Fibroblast of lung (primary cell): ENCODE measurements at places on chromosomes 13 and 19. TPM values are rescaled to one million over a fixed set of nuclear protein-coding genes. Genes with fewer than 3 reads are reported as not detected.

The BRME1 gene
- 0.51 and 0.83 TPM in 2 replicates for total RNA-seq

The CYP4F12 gene
- not detected in 2 replicates for total RNA-seq

The DCT gene
- under 0.01 and 0.17 TPM in 2 replicates for total RNA-seq

The TRAPPC5 gene
- total RNA-seq = 49.6 and 103 TPM in 2 replicates

The LMTK3 gene
- total RNA-seq = under 0.01 and 0.17 TPM in 2 replicates

The SLC8A2 gene
- under 0.01 TPM in 1 of 2 replicates, not detected in the other for total RNA-seq

The EPSTI1 gene
- 5.6 and 8.2 TPM in 2 replicates for total RNA-seq

The C19orf33 gene
- total RNA-seq = not detected in 2 replicates

DNA sequence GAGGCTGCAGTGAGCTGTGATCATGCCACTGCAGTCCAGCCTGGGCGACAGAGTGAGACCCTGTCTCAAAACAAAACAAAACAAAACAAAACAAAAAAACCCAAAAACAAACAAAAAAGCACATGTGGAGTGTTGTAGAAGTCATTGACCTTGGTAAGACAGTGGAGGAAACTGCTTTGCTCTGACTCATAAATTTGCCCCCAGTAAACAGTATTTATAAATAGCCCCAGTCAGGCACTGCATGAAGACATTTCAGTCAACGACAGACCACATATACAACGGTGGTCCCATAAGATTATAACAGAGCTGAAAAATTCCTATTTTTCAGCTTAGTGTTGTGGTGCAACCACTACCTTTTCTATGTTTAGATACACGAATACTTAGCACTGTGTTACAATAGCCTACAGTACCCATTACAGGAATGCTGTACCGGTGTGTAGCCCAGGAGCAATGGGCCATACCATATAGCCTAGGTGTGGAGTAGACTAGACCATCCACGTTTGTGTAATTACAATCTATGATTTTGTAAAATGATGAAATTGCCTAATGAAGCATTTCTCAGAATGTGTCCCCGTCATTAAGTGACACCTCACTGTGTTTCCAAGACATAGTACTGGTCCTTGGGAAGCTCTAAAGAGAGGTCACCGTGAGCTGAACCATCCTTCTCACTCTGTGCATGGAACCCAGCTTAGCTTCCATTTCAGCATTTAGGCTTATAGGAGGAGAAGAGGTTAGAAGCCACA is 1.1 kb downstream of the ARL11 start:
- H3K4me1 ChIP-seq = no peaks in the 10 kb centered on the region
- H3K27ac ChIP-seq = no peak overlapping the region
- no peaks in the 10 kb centered on the region for H3K27me3 ChIP-seq
- DNase-seq = no peak
- H3K4me3 ChIP-seq = no peak overlapping the region

DNA sequence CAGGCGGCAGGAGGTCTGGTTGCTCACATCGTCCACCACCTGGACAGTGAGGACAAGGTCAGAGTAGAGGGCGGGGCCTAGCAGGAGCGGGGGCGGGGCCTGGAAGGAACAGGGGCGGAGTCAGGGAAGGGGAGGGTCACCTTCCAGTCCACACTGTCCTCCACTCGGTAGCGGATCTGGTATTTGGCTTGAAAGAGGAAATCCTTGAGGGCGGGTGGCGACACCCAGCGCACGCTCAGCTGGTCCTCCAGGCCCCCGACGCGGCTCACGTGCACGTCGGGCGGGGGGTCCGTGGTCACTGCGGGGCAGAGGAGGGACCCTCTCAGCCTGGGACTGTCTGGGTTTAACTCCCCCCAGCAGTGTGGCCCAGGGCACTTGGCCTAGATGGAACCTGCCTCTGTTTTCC is 8.2 kb downstream of the REX1BD start:
- no peaks in the 10 kb centered on the region for H3K27me3 ChIP-seq
- no peak overlapping the region for H3K27ac ChIP-seq
- no peaks in the 10 kb centered on the region for H3K4me1 ChIP-seq
- H3K36me3 ChIP-seq = no peaks in the 10 kb centered on the region

DNA sequence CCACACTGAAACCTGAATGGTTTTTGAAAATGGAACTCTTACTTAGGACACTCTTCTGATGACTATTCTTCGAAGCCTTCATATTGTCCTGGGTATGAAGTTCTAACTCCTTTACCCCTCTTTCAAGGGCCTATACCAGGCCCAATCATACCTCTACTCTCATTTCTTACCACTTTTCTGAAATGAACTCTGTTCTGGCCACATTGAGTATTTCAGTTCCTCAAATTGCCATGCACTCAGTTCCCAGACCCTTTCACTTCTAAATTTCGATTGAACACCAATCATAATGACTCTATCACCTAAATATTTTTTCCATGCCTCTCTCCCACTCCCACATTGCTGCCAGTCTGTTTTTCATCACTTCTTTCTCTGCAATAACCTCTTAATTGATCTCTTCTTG is 53.7 kb downstream of the LACC1 start:
- H3K4me3 ChIP-seq = no peak overlapping the region
- H3K27me3 ChIP-seq = no peaks in the 10 kb centered on the region
- no peaks in the 10 kb centered on the region for H3K36me3 ChIP-seq
- DNase-seq = no peak
- H3K27ac ChIP-seq = no peak overlapping the region

DNA sequence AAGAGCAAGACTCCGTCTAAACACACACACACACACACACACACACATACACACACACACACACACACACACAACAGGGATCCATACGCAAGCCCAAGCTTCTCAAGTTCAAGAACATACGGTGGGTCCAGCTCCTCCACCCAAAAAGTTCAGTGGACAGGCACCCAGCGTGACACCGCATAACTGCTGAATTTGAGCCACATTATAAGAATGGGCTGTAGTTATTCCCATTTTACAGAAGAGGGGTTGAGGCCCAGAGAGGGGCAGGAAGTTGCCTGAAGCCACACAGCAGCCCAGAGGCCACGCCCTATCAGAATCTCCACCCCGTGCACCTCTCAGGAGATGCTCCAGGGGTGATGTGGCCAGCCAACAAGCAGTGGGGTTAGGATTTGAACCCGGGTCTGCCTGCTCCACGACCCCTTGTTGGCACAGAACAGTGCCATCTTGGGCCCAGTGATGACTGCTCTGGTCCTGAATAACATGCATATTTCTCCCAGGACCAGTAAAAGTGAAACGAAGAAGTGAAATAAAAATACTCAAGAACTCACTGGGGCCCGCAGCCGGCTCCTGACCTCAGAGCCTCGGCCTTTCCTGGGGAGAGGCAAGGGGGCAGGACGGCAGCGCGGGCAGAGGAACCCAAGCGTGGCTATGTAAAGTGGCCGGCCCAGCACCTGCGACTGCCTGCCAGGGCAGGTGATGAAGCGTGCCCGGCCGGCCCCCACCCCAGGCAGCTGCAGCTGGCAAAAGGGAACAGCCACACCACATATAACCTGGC is 61.9 kb downstream of the AP1M1 start:
- no peaks in the 10 kb centered on the region for H3K36me3 ChIP-seq
- H3K27me3 ChIP-seq = peaks cover 4% of the 10 kb centered on the region
- H3K4me3 ChIP-seq = no peak overlapping the region
- DNase-seq = no peak

DNA sequence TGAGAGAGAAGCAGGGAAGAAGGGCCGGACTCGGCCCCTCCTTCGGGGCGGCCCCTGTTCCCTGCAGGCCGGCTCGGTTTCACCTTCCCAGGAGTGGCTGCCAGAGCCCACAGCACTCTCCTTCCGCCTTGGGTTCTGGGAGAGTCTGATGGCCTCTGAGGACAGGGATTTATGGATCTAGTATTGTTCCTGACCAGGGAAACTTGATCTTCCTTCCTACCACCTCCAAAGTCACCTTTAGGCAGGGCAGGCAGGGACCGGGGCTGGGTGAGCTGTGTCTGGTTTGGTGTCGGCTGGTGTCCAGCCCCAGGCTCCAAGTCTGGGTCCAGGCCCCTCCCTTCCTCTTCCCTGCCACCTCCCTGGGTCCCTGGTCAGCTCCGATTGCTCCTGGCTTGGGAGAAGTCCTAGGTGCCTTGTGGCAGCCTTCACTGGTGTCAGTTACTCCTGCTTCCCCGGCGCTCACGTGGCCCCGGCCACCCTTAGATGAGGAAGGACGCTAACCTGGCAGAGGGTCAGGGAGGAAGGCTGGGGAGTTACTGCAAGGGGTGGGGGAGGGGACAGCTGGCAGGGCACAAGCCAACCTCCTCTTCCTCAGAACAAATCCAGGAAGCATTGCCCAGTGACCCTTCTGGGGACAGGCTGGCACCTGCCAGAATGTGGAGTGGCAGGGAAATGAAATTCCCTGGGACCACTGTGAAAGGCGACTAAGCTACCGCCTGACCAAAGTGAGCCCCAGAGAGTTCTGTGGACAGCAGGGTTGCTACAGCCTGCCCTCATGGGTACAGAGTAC is 18.8 kb downstream of the RFX1 start:
- H3K27ac ChIP-seq = peak overlapping the region; percentile 0
- no peak for DNase-seq
- H3K27me3 ChIP-seq = no peaks in the 10 kb centered on the region
- no peaks in the 10 kb centered on the region for H3K36me3 ChIP-seq
- peaks cover 7% of the 10 kb centered on the region for H3K4me1 ChIP-seq

DNA sequence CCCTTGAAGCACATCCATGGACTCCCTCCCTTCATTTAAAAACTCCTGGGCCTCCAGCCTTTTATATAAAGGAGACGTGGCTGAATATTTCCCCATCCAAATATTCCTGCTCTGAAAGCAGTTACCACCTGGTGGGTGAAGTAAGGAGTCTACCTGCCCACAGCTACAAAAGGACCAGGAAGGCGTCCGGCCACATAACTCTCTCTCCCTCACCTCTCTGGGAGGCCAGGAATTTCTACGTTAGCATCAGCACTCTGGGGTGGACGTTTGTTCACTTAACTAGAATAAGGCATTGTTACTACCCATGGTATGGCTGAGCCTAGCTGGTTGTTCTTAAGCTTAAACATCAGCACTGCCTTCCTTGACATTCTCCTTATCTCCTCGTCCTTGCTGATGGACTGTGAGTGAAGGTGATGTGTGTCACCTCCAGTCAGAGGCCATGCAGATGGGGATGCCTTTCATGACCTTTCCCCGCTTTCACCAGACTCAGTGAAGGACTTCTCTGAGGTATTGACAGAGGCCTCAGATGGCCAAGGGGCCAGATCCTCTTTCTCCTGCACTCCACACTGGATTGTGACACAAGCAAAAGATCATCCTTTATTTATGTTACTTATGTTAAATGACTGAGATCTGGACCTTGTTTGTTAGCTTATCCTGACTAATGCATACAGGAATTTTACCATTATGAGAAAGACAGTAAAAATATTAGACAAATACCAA is 22.2 kb upstream of the KPNA3 start:
- no peaks in the 10 kb centered on the region for H3K36me3 ChIP-seq
- H3K4me3 ChIP-seq = no peak overlapping the region
- peak; percentile 23 for DNase-seq

- H3K36me3 ChIP-seq = no peaks in the 10 kb centered on the region
- no peaks in the 10 kb centered on the region for H3K4me1 ChIP-seq
- H3K4me3 ChIP-seq = no peak overlapping the region
- DNase-seq = no peak
These were observed 6.3 kb upstream of the ARHGAP45 start for GRCh38 chr19:1060689-1061088.

DNA sequence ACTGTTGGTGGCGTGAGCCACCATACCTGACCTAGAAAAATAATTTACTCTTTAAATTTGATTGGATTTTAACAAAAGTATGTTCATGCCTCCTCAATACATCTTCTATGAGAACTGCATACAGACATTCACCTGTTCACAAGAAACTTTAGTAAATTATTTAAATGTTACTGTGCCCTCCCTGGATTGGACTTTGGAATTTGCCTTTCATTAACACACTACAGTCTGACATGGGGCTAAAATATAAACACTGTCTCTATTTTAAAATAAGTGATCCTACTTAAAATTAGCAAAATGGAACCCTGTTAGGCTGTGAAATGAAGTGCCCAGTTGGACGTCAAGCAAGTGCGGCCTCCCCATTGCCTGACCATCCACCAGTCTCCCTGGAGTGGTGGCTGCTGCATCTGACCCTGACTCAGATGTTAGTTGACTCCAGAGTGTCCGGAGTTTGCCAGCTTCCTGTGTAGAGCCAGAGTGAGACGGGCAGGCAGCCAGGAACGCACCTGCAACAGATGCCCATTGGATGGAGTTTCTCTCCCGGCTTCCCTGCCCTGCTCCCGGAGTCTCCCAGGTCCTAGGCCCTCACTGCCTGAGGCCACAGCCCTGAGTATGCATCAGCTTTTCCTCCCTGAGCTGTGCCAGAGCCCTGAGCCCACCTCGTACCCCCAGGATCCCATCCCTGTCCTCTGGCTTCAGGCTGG is 45.9 kb upstream of the ATP11A start:
- H3K27ac ChIP-seq = no peak overlapping the region
- H3K4me1 ChIP-seq = no peaks in the 10 kb centered on the region
- no peaks in the 10 kb centered on the region for H3K36me3 ChIP-seq
- peaks cover 4% of the 10 kb centered on the region for H3K27me3 ChIP-seq
- H3K4me3 ChIP-seq = no peak overlapping the region
- DNase-seq = no peak

- H3K4me3 ChIP-seq = no peak overlapping the region
- no peak overlapping the region for H3K27ac ChIP-seq
- H3K4me1 ChIP-seq = no peaks in the 10 kb centered on the region
These were observed 40.0 kb upstream of the SIN3B start for GRCh38 chr19:16789238-16789637.

GRCh38 chr13:98564204-98564603 is 12.7 kb downstream of the STK24 start:
- DNase-seq = no peak
- H3K4me3 ChIP-seq = no peak overlapping the region
- peaks cover 4% of the 10 kb centered on the region for H3K4me1 ChIP-seq
- no peak overlapping the region for H3K27ac ChIP-seq

DNA sequence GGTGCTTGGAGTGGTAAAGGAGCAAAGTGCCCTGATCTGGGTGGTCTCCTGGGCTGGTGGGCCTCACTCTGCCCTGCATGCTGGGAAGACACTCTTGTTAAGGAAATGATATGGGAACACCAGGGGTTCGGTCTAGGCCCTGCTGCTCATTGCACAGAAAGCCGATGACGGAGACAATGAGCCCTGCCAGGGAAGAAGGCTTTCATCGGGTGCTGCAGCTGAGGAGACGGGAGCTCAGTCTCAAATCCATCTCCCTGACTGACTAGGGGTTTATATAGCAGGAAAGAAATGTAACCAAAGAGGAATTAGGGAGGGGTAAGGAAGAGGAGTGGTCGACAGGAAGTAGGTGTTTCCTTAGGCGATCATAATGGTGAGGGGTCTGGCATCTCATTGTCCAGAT is 253.4 kb downstream of the TEX29 start:
- no peak for DNase-seq
- no peaks in the 10 kb centered on the region for H3K36me3 ChIP-seq
- no peak overlapping the region for H3K4me3 ChIP-seq
- H3K27me3 ChIP-seq = no peaks in the 10 kb centered on the region
- H3K4me1 ChIP-seq = no peaks in the 10 kb centered on the region
- H3K27ac ChIP-seq = no peak overlapping the region

GRCh38 chr19:38892841-38893240 is 6.6 kb downstream of the SIRT2 start:
- no peak overlapping the region for H3K27ac ChIP-seq
- peaks cover 7% of the 10 kb centered on the region for H3K36me3 ChIP-seq
